ENCODE measurements at places on chromosomes 11 and 22.

- DNase-seq: no peak
Measured at GRCh38 chr11:59218893-59219292, 6.2 kb upstream of the MPEG1 start.

- DNase-seq: no peak
Measured at GRCh38 chr11:122137078-122137793, 21.2 kb upstream of the BLID start.

- no peak for DNase-seq
Measured at GRCh38 chr11:85095239-85095638, 531.9 kb downstream of the DLG2 start.

GRCh38 chr11:19557720-19558140 lies 154.9 kb upstream of the NAV2 start:
- DNase-seq: peak; percentile 71

GRCh38 chr11:72001834-72002591 lies 3.3 kb downstream of the IL18BP start:
- peak; percentile 35 for DNase-seq

DNA sequence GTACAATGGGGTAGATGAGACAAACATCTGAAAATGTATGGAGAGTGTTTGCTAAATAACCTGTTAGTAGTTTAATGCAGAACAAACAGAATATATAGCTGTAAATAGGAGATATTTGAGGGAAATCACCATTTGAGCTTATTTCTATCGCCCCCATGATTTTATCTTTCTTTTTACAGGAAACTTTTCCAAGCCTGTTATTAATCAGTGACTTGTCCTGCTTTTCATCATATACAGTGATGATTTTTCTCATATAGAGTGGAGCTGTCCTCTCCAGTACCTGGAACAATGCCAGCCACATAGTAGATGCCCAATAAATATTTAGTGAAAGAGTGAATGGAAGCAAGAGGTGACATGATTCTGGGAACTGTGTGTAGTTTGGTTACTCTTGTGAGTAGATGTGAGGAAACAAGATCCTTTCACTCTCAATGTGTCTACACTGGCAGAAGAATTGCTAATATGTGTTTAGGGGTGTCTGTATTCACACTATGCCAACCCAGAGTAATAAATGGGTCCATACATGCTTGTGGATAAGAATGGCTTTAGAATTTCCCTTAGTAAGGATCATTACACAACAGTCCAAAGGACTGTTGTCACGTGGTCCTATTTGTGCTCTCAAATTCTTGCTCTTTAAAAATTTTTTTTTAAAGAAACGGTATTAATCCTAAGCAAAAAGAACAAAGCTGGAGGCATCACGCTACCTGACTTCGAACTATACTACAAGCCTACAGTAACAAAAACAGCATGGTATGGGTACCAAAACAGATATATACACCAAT lies 2.3 kb upstream of the PTS start:
- DNase-seq: no peak

Measured in breast epithelium (tissue), 4 donors.